CD8-positive, alpha-beta T cell (primary cell): ENCODE measurements at places on chromosomes 5 and 9.

GRCh38 chr9:115126404-115126803 is 8.4 kb upstream of the TNC start:
- no peak for DNase-seq

DNA sequence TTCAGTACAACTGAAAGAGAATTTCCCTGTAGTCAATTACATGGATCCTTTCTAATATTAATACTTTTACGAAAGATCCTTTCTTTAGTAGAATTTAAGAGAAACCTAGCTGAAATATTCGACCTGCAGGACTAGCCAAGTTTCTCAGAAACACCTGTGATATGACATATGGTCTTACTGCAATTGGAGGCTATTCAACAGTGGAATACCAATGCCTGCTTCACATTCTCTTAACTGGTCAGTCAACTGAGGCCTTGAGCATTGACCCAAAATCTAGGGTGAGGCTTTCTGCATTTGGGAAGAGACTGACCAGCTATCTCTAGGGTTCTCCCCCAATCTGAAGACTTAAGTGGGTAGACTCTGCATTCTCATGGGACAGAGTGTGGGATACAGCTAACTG is 12.3 kb downstream of the UBE2QL1 start:
- no peak for DNase-seq

- no peak for DNase-seq
Measured at GRCh38 chr5:65327582-65327981, 154.1 kb downstream of the ADAMTS6 start.

DNA sequence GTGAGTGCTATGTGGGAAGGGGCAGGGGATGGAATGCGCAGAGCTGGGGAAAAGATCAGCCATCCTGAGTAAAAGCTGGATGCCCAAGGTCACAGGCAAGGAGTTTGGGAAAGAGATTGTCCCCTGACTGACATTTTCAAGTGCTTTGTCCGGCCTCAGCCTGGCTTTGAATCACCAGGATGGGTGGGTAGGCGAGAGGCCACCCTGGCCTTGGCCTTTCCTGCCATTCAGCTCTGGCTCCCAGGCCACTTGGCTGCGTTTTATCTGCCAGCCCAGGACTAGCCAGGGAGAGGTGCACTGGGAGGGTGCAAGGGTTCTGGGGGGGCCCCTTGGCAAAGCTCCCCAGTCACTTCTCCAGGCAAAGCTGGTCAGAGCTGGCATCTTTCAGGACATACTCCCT is 37.4 kb upstream of the SYNPO start:
- DNase-seq: no peak
